ENCODE measurements at places on chromosomes 3 and 15.

- DNase-seq = no peak
Measured at GRCh38 chr3:107819656-107820055, 271.2 kb downstream of the CD47 start.

GRCh38 chr15:40244961-40245523 lies 6.2 kb downstream of the PAK6 start:
- DNase-seq = no peak

- DNase-seq = no peak
Measured at GRCh38 chr3:46284981-46285683, 42.9 kb downstream of the CCR3 start.

DNA sequence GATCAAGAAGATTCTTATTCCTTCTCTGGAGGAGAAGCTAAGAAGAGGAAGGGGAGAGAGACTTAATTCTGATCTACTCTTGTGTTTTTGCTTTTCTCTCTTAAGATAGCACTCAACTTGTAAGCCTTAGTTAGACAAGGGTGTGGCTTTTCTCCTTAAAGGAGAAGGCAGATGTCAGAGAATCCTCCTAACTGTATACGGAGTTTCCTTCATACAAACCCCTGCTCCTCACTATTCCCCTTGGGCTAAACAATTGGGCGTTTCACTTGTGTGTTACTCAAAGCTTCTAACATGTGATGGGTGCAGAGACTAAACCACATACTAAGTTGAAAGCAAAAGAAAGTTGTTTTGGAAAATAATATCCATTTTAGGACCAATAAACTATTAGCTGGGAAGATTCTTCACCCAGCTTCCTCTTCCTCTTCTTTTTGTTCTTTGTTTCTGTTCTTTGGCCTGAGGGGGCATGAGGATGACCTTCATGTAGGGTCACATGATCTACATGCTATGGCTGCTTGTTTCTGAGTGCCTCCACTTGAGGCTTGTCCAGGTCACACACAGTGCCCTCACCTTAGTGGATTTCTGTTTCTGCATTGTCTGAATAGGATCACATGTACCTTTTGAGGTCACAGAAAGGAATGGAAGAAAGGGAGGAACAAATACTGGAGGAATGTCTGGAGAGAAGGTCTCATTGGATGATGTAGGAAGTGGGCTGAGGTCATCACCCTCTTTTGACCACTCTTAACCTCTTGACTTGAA lies 14.6 kb downstream of the SPINK8 start:
- DNase-seq = no peak

DNA sequence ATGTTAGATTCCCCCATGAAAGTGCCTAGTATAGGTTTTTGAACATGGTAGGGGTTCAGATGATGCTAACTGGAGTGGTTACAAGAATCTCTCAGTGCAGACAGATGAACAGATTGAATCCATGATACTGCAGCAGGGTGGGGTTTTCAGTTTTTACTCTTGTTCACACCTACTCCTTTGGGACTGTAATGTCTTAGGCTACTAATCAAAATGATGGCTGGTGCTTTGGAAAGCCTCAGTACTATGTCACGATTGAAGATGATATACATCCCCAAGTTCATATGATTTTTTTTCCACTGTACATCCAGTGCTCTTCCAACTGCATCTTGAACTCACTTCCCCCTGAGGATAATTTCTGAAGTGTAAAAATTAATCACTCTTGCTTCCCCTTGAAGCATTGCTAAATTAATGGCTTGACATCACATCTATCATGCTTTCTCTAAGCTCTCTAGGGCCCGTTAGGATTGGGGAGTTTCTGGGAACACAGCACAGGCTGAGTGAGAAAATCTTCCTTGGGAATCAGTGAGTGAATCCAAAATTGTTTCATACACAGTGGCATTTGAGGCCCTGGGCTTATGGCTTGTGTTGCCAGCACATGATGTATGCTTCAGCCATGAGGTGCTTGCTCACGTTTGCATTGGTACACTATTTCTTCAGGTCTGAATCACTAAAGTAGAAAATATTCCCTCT lies 115.0 kb upstream of the TPRG1 start:
- DNase-seq = no peak

GRCh38 chr3:141825216-141826011 lies 51.0 kb upstream of the ATP1B3 start:
- no peak for DNase-seq

- no peak for DNase-seq
Measured at GRCh38 chr3:148914936-148915690, 50.0 kb downstream of the CPA3 start.

DNA sequence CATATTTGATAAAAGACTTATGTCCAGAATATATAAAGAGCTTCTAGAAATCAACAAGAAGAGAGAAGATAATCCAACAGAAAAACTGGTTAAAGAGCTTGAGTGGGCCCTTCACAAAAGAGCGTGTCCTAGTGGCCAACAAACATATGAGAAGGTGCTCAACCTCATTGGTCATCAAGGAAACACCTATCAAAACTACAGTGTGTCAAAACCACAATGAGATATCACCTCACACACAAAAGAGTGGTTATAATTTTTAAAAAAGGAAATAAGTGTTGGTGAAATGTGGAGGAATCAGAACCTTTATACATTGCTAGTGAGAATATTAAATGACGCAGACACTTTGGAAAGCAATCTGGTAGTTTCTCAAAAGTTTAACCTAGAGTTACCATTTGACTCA lies 68.4 kb upstream of the KLF13 start:
- no peak for DNase-seq

- no peak for DNase-seq
Measured at GRCh38 chr15:45265506-45265905, 13.5 kb downstream of the SLC28A2 start.

DNA sequence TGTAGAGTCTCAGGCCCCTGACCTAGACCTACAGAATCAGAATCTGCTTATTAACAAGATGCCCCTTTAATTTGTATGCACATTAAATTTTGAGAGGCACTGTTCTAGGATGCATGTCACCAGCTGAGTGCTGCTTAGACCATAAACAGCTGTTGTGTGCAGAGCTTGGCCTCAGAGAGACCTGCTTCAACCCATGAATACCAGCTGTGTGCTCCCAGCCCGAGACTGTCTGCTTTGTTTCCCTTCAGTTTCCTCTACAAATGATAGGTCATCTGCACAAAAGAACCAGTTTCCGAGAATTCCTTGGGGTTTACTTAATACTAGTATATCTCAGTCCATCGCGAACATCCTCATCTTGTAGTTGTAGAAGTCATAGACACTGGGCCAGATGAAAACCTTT lies 158.5 kb upstream of the PFN2 start:
- DNase-seq = no peak

DNA sequence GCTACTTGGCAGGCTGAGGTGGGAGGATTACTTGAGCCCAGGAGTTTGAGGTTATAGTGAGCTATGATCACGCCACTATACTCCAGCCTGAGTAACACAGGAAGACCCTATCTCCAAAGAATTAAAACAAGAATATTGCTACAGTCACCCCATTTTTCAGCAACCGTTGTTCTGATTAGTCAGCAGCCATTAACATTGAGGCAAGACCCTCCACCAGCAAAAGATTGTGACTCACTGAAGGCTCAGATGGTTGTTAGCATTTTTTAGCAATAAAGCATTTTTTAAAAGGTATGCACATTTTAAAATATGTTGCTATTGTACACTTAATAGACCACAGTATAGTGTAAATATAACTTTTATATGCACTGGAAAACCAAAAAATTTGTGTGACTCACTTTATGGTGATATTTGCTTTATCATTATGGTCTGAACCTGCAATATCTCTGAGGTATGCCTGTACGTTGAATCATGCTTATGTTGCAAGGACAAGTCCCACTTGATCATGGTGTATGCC lies 492.6 kb downstream of the SQOR start:
- no peak for DNase-seq

DNA sequence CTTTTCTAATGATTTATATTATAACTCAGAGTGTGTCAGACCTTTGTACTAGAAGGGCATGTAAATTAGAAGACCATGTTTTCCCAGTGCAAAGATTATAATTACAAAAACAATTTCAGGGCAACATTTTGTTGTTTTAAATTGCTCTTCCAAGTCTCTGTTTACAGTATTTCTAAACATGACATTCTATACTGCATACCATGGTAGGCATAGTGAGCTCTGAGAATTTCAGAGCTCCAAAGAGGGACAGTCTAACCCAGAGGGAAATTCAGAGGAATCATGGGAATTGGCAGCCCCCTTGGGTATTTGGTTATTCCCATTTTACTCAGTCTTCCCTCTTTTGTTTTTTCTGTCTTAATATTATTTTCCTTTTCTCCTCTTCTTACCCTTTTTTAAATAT lies 361.5 kb upstream of the SEMA6D start:
- no peak for DNase-seq

DNA sequence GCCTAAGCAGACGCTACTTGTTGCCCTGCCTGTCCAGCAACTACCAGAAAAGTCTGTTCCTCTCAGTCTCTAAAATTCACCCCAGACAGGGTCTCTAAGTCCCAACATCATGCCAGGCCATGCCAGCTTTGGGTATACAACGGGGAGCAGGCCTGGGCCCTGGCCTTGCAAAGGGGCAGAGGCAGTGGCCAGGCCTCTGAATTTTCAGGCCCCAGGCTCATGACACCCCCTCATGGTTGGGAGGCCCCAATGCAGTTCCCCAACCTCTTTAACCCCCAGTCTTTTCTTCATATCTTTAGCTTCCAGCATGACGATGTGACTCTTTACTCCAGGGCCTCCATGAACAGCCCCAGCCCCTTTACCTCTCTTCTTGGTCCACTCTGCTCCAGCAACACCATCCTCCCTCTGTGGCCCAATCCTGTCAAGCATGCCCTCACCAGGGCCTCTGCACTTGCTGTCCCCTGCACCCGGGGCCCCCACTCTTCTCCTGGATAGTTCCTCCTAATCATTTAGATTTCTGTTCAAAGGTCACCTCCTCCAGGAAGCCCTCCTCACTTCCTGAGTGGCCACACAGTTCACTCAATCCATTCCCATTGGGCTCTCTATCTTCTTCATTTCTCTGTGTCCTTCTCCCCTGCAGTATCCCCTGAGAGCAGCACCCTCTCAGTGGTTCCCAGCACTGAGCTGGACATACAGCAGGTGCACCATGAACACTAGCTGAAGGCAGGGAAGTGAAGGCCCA lies 4.8 kb downstream of the IQSEC1 start:
- DNase-seq = no peak

GRCh38 chr3:184560531-184560930 lies 1.1 kb upstream of the EPHB3 start:
- no peak for DNase-seq

GRCh38 chr3:105466072-105466471 lies 99.4 kb downstream of the ALCAM start:
- DNase-seq = no peak

DNA sequence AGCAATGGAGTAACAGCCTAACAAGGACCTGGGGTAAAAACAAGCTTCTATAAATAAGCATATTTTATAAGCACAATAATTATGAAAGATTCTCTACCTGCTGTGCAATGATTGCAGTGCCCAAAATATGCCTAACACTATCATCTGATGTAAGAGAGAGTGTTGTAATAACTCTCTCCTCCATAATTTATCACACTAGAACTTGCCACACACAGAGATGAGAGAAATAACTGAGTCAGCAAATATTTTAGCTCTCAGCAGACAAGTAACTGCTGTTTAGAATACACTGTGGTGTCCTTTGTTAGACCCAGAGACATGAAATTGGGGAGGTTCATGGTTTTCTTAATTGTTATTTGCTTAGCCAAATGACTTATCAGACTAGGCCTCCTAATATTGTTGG lies 105.3 kb upstream of the ACP3 start:
- no peak for DNase-seq

DNA sequence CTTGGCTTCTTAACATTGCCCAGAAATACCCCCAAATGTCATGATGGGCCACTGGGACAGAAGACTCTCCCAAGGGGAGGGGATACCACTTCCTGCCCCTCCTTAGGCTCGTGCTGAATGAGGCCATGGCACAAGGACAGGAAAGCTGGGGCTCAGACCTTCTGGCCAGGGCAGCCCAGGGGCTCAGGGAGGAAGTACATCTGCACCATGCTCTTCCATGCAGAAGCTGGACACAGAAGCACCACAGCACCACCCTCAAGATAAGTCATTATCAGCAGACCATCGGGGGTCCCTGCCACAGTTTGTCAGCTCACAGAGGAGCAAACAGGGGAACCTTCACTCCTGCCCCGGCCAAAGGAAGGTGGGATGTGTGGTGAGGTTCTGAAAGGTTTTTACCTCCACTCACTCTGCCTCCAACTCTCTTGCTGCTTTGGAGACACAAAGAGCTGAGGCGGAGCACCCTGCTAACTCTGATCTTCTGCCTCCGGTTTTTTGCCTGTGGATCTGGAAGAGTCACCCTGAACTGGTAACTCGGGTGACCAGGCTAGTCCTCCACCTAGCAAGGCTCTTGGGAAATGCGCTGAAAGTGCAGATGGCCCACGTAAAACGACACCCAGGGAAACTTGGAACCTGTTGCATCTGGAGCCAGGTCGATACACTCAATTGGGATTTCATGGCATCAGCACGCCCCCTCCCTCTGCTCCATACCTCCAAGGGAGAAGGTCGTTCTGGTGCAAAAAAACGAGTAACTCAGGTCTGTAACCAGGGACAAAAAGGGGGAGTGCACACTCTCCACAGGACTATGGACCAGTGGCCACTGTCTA lies 8.3 kb downstream of the BMF start:
- no peak for DNase-seq

DNA sequence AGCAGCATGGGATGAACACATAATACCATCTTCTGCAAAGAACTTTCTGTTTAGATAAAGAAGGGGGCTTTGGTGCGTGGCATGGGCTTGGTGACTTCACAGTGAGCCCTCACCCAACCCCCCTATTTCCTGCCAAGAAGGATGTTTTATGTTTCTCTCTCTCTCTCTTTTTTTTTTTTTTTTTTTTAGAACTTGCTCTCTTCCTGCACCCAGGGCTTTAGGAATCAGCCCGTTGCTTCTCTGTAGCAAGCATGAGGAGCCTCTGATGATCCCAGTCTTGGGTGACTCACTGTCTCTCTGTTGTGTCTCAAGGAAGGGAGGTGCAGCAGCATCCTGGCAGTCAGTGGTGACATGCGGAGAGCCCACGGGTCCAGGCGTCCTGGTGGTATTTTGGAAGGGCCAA lies 49.1 kb downstream of the CCK start:
- no peak for DNase-seq

DNA sequence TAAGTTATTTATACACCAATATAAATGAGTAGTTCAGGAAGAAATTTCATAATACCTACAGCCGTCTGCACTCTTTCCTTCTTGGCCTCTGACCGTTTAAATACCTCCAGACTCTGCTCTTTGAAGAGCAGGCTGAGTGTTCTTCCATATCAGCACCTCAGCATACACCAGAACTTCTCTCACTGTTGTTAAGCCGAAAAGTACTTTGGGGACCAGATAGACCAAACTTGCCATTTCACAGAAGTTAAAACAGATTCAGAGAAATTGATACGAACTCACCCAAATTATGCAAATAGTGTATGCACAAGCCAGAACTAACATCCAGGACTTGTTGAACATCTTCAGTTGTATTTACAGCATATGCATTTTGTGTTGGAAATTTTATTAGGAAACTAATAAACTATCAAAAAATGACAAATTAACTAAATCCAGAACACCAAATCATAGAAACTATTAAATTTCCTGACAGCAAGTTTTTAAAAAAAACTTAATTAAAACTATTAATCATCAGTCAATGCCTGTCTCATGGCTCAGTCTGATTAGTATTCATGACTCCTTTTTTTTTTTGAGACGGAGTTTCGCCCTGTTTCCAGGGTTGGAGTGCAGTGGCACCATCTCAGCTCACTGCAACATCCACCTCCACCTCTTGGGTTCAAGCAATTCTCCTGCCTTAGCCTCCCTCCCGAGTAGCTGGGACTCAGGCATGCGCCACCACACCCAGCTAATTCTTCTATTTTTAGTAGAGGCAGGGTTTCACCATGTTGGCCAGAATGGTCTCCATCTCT lies 24.1 kb downstream of the CGGBP1 start:
- DNase-seq = no peak

GRCh38 chr3:18580268-18580667 lies 155.1 kb upstream of the SATB1 start:
- no peak for DNase-seq
